Central memory CD4-positive, alpha-beta T cell (primary cell): ENCODE measurements at places on chromosomes 6 and 20.

DNA sequence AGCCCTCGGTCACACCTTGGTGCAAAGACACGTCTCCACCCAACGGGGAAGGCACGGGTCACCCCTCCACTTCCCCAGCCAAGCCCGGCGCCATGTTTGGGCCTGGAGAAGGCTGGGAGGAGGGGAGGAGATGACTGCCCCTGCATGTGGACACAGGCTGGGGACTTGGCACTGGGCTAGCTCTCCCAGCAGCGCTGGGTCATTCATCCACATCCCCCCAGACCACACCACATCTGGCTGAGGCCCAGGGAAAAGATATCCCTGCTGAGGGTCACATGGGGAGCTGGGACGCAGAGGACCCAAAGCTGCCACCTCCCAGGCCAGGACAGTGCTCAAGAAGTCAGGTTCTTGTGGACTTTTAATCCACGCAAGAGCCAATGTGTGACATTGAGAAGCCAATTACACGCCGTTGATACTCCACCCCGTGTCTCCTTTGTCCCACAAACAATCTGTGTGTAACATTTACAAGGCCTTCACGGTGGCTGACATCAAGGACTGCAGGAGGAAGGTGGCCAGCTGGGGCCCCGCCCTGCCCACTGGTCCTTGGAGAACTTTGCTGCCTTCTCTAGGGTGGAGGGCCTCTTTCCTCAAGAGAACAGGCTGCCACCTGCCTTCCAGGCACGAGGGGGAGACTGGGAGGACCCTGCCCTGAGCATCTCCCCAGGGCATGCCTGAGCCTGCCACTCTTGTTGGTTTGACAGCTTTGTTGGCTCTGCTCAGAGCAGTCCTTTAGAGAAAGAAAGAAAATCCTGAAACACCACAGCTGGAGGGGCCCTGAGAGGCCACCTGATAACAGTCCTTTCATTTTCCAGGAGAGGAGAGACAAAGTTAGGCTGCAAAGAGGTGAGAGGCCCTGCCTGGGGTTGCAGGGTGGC is 5.3 kb upstream of the IP6K3 start:
- DNase-seq: no peak

DNA sequence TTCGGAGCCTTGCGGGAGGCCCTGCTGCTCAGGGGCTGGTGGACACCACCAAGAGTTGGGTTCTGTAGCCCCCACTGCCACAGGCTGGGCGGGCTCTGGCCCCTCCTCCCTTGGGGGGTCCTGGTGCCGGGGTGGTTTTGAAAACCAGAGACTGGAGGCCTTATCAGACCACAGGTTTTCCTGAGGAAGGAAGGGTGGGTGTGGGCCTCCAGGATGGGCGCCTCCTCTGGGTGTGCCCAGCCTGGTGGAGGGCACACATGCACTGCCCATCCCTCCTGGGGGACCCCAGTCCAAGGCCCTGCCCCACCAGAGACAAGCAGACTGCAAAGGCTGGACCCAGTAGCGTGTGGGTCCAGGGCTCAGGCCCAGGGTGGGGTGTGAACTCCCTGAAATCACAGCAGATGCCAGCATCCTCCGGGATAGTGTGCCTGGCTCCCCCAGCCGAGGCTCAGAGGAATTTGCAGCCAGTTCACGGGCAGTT is 13.5 kb upstream of the ZBTB46 start:
- no peak for DNase-seq

DNA sequence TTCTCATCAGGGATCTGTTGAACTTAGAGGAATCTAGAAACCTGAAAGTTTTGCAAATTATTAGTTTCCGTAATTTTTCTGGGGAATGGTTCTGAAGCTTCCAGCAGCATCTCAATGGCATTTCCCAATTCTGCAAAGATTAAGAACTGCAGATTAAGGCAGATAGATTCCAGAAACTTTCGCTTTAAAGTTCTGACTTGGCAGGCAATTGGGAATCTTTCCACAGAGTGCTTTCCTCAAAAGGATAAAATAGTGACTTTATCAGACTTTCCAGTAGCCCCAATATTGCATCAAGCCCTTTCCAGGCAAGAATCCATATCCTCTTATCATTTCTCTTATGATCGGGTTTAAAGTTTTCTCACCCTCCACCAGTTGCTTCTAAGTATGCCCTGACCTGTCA is 261.1 kb downstream of the FNDC1 start:
- DNase-seq: no peak

- no peak for DNase-seq
Observed at GRCh38 chr20:36462440-36463211, 78.7 kb upstream of the MYL9 start.

GRCh38 chr20:6533761-6534479 is 233.6 kb upstream of the BMP2 start:
- DNase-seq: no peak

- no peak for DNase-seq
Observed at GRCh38 chr6:53830366-53830765, 35.6 kb downstream of the LRRC1 start.

- DNase-seq: no peak
Observed at GRCh38 chr6:168576388-168576787, 135.4 kb downstream of the SMOC2 start.

- DNase-seq: no peak
Observed at GRCh38 chr20:17171746-17172280, 55.0 kb upstream of the PCSK2 start.

DNA sequence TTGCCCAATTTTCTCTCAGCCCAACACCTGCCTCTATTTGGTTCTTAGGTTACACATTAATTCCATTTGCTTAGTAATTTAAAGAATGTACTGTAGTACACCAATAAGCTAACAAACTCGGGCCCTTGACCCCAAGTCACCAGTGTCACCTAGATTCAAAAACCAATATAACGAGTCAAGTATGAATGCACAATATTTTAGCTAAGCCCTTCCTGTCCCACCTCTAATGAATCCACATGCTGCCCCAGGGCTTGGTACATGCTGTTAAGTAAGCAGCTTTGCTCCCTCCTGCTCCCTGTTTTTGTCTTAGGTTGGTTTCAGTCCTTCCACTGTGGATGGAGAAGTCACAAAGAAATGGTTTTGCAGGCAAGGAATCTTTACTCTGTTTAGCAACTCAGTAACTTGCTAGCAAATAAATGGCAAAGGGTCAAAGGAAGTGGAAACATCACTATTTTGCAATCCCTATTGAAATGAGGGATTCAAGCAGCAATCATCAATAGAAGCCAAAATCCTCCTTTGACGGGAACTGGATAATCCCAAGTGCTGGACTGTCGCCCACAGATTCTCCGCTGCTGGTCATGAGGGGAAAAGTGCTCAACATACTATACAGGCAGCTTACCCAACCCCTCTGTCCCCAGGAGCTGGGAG is 5.0 kb upstream of the MPC1 start:
- no peak for DNase-seq

DNA sequence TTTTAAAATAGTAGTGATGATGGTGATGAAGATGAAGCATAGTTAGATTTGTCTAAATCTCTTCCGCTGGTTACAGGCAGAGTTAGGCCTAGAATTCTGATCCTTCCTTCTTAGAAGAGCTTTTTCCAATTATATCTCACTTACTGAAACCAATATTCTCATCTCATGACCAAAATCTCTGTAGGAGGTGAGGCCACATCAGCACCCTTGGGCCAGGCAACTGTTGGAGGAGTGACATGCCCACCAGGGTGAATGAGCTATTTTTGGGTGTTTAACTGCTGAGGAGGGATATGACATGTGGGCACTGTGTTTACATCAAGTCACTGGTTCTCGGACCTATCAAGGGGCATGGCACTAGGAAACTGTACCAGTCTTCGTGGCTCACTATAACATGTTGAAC is 102.2 kb upstream of the SLC24A3 start:
- DNase-seq: no peak

DNA sequence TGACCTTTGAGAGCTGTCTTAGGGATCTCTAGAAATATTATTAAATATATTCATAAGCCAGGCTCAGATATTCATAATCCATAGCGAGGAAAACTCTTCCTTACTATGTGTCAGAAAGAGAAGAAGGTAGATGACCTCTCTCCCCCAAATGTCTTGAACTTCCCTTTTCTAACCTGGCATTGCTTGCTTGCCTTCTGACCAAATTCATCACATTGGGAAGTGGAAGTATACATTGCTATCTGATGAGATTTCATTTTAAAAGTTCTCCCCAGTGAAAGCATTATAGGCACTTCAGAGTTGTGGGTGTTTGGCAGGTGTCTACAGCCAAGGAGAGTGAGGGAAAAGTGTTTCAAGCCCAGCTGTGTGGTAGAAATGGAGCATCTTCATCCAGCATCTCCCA is 197.3 kb downstream of the ZFAND3 start:
- DNase-seq: no peak

DNA sequence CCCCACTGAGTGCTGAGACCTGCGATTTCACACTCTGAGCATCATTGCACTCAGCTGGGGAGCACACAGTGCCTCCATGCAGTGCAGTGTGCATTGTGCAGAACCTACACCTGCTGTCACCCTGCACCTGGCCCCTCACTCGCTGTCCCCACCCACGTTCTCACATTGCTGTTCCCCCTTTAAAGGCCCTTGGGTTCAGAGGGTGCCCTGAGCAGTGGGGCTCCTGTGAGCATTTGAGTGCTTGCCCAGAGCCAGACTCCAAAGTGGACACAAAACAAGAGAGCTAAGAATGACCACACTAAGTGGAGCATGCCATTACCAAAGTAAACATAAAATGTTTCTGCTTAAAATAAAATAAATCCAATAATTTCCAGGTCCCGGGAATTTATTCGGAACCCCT is 131.0 kb upstream of the CST7 start:
- DNase-seq: no peak

DNA sequence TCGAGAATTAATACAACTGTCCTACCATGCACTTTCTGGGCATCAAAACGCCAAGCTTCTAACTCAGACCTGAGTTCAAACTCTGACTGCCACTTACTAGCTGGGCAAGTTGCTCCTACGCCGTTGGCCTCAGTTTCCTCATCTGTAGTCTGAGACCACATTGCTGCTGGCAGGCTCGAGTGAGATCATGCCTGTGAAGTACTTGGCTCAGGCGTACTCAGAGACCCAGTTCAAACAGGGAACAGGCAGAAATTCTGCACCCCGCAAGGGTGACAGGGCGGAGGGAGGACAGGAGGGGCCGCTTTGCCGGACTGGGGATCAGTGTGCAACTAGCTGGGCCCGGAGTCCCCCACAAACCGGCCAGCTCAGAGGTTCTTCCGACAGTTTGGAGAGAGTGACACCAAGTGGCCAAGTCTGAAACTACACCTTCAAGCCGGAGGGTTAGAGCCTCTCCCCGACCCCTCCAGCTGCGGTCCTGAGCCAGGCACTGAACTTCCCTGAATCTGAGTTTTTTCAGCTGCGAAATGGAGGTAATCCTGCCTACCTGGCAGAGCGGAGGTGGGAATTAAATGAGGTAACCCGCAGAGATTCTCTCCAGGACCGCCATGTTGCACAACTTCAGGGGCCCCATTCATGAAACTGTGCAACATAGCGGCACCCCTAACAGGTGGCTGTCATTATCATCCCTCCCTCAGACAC is 46.0 kb upstream of the PTPN1 start:
- peak; percentile 45 for DNase-seq

DNA sequence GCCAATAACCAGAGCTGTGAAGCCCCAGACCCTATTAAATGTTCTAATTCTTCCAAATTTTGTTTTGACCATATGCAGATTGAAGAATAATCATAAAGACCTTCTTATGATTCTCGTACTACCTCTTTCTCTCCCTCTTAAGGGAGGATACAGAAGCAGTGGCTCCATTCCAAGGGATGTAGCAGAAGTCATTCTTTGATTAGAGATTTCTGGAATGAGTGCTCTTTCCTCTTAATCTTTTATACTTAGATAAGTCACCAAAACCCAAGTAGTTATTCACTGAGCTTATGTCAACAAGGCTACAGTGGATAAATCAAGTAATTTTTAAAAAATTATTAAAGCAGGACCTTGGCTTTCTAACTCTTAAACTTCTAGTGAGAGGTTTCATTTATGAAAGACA is 266.0 kb upstream of the STXBP5 start:
- no peak for DNase-seq

- DNase-seq: no peak
Observed at GRCh38 chr6:67952121-67952520, 683.0 kb upstream of the ADGRB3 start.

DNA sequence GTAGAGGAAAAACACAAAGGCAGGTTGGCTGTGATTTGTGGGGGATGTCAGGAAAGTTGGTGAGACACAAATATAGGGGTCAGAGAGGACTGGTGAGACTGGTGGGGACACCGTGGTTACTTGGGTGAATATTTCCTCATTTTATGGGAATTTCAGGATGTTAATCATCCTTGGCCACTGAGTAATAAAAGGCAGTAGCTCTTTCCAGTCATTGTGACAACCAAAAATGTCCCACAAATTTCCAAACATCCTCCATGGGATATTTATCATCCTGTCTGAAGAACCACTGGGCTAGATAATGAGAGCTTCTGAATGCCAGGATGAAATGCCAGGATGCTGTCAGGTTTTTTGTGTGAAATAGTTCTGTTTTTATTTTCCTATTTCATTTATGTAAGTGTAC is 374.1 kb downstream of the CD109 start:
- DNase-seq: no peak

DNA sequence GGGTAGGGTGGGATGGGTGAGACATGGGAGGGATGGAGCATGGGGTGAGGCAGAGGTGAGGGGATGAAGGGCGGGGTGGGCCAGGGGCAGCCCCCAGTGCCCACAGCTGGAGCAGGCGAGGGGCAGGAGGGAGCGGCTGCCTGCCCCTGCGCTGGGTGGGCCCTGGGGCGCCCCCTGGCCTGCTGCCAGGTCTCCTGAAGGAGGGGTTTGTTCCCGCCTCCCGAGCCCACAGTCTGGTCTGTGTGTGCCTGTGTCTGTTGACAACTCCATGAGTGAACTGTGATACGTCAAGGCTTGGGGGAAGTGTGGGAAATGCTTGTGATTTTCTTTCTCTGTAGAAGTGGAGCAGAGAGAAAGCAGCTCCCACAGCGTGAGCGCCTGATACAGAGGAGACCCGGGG is 10.9 kb upstream of the MRGBP start:
- DNase-seq: no peak

DNA sequence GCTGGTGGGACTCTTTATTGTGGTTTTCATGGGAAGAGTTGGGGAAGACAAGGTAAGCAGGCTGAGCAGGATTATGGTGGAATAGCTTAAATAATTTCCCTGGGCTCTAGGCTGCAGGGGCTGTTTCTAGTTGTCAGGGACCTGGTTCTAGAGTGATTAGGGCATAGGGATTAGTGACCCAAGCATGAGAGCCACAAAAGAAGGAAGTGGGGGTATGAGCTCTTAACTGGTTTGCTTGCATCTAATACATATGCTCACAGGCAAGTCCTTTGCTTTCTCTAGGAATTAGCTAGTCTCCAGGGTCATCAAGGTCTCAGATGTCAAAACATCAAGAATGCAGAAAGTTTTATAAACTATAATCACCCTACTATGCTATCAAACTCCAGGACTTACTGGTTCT is 67.5 kb upstream of the NRN1 start:
- no peak for DNase-seq

DNA sequence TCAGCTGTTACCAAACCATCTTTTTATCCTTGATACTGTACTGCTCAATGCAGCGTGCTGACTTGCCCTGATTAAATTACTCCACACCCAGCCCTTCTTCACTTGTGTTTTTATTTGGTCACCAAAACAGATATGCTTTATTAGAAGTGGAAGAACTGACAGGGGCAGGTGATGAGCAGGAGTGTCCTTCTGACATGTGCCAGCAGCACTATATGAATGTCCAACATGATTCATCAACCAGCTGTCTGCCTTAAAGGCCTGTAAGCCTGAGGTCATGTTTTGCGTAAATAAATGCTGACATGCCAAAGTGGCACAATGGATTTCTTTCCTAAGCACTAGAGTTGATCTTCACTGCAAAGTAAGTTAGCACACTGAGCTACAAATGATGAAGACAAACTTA is 15.4 kb downstream of the POPDC3 start:
- no peak for DNase-seq

GRCh38 chr20:10705801-10706459 is 32.1 kb upstream of the JAG1 start:
- DNase-seq: no peak
